Hypothalamus (tissue), 51 donors: ENCODE measurements at places on chromosomes 12 and 14.
A peak's percentile ranks its signal among the peaks of the same experiment; 100 is the strongest.

- no peak for DNase-seq
Observed at GRCh38 chr14:48853159-48853558, 733.0 kb downstream of the RPS29 start.

DNA sequence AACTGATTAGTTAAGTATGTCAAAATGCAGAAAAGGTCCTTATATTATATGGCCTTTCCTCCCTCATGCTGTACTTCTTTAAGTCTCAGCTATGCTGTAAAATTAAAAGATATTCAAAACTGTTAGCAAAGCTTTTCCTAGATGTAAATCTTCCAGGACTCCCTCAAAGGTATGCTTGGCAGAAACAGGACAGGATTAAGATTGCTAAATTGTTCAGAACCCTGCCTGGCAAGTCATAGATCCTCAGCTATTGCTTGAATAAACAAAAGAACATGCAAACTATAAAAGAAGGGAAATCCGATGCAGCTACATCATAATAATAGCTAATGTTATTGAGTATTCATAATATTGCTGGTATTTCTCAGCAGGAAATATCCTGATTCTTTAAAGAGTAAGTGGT, 322.6 kb downstream of the CCDC91 start:
- DNase-seq = no peak

GRCh38 chr12:9606736-9607372, 862 bp downstream of the KLRB1 start:
- DNase-seq = no peak

DNA sequence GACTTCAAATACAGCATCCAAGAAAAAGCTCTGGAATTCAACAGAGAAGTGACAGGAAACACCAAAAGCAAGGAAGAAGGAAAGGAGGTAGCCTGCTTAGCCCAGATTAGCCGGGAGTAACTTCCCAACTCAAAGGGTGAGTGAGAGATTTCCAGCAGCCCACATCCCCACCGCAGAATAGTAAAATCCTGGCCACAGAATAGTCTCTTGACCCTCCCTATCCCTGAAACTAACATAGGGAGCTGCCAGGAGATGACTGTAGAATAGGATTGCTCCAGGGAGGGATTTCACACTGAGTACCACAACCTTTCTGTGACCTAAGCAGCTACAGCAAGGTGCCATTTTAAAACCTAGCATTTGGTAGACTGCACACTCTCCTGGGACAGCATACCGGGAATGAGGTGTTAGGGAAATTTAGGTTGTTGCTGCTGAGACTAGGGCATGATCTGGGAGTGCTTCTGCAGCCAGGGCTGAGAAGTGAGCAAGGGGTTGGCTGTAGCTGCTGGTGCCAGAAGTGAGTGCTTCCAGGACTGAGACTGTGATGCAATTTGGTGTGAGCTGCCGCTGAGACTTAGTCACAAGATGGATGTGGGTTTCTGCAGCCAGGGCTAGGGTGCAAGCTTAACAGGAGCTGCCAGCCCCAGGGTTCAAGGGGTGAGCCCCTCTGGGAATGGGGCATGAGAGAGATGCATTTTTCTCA, 66.0 kb downstream of the TMTC3 start:
- no peak for DNase-seq

DNA sequence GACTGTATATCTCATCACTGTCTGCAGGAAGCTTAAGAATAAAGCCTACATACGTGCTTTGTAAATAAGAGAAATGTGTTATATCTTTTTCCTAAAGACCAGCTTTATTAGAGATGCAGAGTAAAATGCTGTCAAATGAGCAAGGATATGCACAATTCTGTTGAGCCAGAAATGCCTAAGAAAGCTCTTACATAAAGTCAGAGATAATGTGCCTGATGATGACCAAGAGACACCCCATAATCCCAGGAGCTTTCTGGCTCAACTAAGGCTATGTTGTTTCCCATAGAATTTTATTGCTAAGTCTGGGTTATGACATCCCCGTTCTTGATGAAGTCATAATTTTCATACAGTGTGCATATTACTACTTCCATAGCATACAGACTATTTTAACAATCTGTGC, 209.9 kb downstream of the GALC start:
- no peak for DNase-seq

DNA sequence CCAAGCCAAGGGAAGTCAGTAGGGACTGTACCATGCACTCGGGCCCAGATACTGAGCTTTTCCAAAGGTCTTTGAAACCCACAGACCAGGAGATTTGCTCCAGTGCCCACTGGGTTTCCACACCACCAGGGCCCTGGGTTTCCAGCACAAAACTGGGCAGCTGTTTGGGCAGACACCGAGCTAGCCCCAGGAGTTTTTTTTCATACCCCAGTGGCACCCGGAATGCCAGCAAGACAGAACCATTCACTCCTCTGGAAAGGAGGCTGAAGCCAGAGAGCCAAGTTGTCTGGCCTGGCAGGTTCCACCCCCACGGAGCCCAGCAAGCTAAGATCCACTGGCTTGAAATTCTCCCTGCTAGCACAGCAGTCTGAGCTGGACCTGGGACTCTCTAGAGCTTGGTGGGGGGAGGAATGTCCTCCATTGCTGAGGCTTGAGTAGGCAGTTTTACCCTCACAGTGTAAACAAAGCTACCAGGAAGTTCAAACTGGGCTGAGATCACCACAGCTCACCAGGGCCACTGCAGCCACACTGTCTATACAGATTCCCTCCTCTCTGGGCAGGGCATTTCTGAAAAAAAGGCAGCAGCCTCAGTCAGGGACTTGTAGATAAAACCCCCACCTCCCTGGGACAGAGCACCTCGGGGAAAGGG, 793.7 kb downstream of the RPS29 start:
- no peak for DNase-seq

DNA sequence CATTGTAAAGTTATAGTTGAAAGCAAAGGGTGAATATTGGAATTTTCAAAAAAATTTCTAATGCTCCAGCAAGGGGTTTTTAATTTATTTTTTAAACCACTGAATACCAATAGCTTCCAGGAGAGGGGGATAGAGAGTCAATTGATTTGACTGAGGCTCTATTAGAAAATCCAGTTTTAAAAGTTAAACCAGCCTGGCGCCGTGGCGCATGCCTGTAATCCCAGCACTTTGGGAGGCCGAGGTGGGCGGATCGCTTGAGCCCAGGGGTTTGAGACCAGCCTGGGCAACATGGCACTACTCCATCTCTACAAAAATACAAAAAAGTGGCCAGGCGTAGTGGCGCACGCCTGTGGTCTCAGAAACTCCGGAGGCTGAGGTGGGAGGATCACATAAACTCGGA, 150.1 kb downstream of the SLC38A4 start:
- no peak for DNase-seq

GRCh38 chr14:42013153-42013552, 406.5 kb downstream of the LRFN5 start:
- no peak for DNase-seq

- DNase-seq = no peak
Observed at GRCh38 chr14:56088941-56089340, 29.3 kb upstream of the PELI2 start.

GRCh38 chr14:24310646-24311604, at the start of gene LTB4R:
TSS of gene LTB4R (plus strand) at chr14:24311502. CDS start at chr14:24315652, 4,150 bp downstream.
- DNase-seq = peak; percentile 39

DNA sequence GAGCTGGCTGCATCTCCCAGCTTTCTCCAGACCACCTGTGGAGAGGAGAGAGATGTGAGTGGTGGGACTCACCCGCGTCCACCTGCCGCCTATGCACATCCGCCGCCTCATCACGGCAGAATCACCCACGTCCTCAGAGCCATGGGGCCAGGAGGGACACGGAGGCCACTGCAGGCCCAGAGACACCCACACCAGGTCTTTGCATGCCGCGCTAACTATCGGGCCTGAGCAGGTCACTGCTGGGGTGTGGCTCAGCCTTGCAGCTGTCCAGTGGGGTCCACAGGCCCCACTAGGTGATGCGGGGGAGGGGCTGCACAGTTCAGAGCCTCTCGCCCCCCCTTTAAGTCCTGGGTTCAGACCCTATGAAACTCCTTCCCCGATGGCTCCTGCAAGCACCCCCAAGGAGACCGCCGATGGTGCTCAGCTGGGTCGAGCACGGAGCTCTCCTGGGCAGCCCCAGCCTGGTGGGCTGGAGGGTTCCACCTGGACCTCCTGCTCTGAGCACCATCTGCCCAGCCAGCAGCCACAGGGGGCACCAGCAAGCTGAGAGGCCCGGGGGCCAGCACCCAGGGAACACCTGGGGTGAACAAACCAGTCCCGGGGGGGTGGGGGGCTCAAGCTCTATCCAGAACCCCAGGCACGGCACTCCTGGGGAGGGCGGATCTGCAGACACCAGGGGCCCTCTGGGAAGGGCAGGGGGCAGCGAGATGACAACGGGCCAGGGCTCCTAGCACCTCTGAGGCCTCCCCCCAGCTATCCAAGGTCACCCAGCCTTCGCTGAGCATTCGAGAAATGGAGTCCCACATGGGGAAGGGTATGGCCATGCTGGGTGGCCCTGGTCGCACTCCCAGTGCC, 34.3 kb downstream of the CCNK start:
- DNase-seq = no peak

DNA sequence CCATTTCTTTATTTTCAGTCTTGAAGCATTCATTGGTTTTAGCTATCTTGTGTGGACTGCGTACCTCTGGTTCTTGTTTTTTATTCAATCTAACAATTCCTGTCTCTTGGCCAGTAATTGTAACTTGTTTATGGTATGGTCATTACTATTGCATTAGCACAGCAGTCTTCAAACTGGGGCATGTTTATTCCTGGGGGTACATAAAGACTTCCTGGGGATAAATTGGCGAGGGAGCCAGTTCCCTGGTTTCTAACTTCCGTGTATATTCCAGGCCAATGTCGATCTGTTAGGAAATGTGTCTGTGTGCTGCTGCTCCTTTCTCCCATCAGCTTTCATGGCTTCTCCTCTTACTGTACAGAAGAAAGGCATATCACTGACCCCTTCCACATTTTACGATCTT, 13.7 kb upstream of the EVL start:
- DNase-seq = no peak

- no peak for DNase-seq
Observed at GRCh38 chr14:24372701-24373416, 4.9 kb downstream of the NFATC4 start.

DNA sequence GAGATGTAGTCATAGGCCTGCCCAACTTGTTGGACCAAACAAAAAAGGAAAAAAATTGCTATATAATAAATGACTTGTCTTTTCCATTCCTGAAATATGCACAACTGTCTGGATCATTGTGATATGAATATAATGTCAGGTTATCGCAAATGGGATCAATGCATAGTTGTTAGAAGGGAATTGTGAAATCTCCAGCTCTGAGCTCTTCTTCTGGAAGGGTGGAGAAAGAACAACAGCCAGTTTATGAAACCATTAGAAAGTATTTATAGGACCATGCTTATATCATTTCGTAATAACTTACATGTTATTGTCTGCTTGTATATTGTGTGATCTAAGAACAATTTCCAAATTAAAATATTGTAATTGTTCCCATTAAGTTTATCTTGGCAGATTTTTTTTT, 35.7 kb upstream of the HIF1A start:
- no peak for DNase-seq

GRCh38 chr12:8698132-8698851, 501 bp downstream of the RIMKLB start:
- DNase-seq = no peak
